ENCODE measurements at places on chromosomes 13 and 19.

GRCh38 chr19:28309070-28309469 lies 903.9 kb downstream of the UQCRFS1 start:
- no peak for DNase-seq

DNA sequence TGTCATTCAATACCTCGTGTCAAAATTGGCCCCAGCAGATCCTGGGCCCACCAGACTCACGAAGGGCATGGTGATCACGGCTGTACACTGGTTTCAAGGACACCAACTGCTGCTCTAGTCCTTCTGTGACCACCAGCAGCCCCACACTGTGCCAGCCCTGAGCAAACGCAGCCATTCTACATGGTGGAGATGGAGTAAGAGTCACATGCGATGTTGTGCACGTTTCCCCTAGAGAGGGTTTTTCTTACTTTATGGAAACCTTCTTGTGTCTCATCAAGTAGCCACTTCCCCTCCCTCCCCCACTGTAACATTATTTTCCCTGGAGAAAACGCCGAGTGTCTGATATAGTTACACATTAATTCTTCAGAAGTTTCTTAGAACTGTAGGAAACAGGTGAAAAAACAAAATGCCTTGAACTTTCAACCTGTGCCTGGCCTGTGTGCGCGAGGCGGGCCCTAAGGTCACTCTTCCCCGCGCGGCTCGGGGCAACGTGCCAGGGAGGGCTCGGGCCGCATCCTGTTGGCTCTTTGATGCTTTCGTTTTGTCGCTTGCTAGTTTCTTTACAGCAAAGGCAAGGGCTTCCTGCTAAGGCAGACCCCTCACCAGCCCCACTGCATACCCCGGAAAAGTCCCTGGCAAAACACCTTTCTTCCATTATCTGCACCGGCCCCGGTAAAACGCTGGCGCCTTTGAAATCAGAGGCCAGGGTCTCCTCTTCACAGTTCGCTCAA lies 44.6 kb downstream of the GGACT start:
- DNase-seq: no peak

DNA sequence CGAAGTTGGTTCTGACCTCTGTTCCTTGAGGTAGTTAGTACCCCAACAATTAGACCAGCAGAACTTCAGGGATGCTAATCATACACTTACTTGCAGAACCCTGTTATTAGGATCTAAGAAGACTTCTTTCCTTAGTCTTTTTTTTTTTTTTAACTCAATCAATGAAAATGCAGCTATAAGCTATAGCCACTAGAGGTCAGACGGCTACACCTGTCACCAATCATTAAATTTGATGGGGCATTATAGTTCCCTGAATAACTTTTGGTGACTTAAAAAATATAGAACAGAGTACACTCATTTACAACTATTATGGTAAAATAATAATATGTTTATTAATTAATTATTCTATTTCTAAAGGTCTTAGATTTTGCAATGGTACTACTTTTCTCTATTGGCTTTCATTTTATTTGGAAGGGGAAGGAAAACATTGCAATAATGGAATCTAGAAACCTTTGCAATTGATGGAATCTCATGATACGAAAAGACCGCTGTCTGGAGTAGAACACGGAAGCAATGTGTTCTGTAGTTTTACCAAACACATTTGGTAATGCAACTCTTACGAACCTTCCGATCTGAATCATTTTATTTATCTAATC lies 483.2 kb downstream of the DIAPH3 start:
- DNase-seq: peak; percentile 18

DNA sequence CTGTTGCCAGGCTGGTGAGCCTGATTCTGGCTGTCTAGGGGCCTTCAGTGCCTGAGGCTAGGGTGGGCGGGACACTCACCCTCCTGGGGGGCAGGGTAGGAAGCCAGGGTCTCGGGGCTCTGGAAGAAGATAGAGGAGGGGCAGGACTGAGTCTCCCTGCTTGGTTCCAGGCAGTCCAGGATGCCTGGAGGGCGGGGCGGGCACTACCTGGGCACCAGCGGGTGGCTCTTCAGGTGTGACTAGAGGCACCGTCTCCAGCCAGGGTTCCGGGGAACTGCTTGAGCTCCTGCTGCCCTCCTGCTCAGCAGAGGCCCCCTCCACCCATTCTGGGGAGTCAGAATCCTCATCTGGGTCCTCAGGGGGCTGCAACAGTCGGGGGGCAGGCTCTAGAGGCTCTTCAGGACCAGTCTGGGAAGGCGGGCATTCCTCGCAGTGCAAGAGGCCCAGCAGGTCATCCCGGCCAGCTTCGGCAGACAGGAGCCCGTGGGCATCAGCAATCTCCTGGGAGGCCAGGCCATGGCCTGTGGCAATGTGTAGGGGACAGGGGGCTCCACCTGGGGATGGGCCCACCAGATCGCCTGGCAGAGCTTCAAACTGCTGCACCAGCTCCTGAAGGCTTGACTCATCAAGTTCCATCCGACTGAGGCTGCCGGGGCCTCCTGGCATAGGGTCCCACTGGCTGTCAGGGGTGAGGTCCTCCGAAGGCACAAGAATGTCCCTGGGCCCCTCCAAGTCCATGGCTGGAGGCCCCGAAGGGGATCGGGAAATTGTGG lies 1.8 kb downstream of the APBA3 start:
- DNase-seq: no peak

DNA sequence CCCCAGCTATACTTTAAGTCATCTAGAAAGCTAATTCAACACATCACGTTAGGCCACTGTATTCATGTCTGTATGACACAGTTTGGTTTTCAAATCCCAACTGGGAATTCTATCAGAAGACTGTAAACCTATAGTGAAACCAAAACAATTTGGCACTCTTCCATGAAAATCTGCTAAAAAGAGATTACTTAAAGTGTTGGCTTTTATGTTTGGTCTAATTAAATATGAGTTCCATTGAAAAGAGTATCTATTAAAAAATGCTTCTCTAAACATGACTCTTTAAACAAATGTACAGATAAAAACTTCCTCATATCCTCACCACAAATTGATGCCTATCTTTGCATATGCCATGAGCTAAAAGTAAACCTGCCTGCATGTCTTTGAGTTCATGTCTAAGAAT lies 25.4 kb downstream of the PCDH9 start:
- DNase-seq: no peak

DNA sequence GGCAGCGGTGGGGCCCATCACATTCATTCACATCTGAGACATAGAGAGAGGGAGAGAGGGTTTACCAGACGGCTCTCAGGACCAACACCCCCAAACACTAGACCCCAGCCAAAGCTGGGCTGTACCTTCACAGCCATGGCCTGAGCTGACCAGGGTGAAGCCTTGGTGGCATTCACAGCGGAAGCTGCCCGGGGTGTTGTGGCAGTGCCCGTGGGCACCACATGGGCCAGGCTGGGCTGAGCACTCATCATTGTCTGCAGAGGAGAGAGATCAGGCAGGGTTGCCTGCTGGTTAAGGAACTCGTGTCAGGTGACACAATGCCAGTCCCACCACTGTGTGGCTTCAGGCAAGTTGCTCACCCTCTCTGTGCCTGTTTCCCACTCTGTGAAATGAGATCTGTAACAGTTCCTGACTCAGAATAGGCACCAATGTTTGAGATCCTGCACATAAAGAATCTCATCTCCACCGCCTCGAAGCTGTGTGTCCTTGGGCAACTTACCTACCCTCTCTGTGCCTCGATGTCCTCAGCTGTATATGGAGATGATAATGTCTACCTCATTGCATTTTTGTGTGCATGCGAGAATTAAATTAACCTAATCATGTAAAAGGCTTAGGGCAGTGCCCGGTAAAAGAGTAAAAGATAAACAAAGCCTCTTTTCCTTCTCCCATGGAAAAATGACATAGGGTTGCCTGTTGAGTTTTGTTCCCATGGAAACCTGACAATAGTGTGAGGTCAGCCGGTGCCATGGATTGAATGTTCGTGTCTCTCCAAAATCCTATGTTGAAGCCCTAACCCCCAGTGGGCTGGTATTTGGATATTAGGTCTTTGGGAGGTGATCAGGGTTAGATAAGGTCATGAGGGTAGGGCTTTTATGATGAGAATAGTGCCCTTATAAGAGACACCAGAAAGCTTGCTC lies 22.9 kb downstream of the CCL25 start:
- DNase-seq: no peak

DNA sequence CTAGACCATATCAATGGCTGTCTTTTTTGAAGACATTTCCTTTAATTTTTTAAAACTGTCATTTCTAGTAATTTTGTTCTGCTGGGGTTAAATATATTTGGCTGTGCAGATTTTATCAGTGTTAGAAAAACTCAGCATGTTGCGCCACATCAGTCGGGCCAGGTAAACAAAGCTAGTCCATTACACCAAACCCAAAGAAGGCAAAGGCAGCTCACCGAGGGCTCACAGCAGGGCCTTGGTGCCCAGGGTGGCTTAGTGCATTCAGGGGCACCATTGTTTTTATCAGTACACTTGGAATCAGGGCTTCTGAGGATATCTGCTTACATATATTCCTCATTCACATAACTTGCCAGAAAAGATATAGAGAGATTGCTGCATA lies 22.2 kb downstream of the SPATA13 start:
- DNase-seq: no peak

GRCh38 chr13:40362502-40362901 lies 303.9 kb downstream of the FOXO1 start:
- DNase-seq: no peak

GRCh38 chr19:2777952-2778683 lies 5.0 kb downstream of the SGTA start:
- DNase-seq: no peak

DNA sequence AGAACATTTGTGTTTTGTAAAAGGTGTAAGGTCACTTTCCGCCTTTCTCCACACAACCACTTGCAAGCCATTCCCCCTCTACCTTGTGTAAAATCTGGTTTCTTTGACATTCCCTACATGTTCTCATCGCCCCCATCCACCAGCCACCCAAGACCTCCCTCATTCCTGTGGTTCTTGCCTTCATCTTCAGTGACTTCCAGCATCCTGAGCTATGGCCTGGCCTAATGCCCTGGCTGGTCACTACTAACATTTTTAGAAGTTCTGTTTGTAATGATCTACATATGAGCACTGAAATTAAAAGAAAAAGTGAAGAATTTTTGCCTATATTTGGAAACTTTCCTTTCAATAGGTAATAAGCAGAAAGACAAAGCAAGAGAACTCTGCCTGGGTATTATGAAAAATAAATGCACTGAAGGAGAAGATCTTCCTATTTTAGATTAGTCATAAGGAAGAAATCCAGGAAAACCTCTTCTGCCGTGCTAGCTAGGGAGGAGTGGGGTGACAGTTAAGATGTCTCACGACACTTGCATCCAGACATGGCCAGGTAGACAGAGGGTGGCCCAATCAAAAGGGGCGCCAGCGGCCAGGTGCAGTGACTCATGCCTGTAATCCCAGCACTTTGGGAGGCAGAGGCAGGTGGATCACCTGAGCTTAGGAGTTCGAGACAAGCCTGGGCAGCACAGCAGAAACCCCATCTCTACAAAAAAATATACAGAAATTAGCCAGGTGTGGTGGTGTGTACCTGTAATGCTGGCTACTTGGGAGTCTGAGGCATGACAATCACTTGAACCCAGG lies 28.1 kb upstream of the MPHOSPH8 start:
- DNase-seq: no peak

DNA sequence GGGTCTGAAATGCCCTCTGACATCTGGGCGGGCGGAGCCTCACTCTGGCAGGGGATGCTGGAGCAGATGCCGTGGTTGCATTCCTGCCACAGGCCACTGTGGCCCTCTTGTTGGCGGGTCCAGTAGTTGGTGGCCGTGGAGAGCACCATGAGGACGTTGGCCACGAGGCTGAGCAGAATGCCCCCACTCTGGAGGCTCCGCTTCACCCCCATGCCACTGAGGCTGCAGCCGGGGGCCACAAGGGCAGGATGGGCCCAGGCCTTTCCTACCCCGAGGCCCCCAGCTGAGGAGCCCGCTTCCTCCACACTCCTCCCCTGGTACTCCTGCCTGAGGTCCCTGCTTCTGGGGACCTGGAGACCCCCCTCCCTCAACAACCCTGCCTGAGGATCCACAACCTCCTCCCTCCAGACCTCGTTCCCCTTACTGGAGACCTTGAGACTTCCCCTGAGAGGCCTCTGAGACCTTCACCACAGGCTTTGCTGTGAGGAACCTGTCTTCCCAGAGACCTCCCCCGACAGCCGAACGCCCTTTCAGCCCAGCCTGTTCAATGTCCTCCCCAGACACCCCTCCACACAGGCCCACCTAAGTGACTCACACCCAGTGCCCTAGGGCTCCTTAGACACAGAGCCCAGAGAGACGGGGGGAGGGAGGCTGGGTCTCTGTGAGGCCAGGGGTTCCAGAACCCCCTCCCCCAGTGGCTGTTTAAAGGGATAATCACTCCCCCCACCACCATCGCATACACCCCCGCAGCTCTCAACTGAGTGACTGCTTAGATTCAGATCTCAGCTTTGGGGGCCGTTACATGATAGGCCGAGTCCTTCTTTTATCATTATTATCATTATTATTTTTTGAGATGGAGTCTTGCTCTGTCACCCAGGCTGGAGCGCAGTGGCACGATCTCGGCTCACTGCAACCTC lies at the start of gene CLDND2:
Gene CLDND2, minus strand, starts transcription at position 638 of the 917 bp plus-strand sequence. Its CDS starts 426 bp downstream, at position 212.
- DNase-seq: peak; percentile 29

DNA sequence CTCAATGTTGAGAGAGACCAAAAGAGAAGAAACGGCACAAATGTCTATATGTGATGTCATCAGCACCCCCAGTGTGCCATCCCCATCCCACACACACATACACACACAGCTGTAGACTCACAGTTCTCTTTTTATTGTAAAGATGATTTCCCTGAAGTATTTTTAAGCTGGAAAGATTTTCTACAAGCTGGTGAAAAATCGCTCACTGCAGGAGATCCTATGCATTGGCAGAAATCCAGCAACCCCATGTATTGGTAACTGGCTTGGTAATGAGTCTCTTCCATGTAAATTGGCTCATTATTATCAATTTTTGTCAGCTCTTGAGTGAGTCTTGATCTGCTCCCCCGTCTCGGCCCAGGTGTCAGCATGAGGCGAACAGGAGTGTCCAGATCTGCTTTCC lies 107.1 kb upstream of the UQCRFS1 start:
- DNase-seq: no peak

DNA sequence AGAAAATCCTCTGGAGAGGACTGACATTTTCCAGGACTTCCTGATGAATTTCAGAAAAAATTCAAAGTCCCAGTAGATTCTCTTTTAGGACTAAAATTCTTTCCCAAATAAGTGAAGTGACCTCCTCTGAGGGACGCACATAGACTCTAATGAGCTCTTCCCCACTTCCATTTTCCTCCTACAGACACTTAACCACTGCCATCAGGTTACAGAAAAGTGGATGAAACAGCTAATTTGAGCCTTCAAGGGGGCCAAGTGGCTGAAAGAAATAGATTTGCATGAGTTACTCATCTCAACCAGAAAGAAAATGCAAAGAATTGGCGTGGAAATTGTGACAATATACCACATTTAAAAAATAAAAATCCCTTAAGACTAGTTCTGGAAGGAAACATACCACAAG lies 185.3 kb upstream of the EDNRB start:
- DNase-seq: no peak

GRCh38 chr19:5800361-5801270 lies 4.3 kb upstream of the NRTN start:
- DNase-seq: no peak
